ENCODE measurements at places on chromosomes 7 and 10. TPM values are rescaled to one million over a fixed set of nuclear protein-coding genes. Genes with fewer than 3 reads are reported as not detected.

Gene ASZ1
- total RNA-seq: not detected

GRCh38 chr7:50739744-50740435, 42.8 kb downstream of the GRB10 start:
- DNase-seq: no peak

DNA sequence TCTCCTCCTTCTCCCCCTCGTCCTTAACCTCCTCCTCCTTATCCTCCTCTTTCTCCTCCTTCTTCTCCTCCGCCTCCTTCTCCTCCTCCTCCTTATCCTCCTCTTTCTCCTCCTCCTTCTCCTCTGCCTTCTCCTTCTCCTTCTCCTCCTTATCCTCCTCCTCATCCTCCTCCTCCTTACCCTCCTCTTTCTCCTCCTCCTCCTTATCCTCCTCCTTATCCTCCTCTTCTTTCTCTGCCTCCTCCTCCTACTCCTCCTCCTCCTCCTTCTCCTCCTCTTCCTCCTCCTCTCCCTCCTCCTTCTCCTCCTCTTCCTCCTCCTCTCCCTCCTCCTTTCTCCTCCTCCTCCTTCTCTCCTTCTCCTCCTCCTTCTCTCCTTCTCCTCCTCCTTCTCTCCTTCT, 14.5 kb downstream of the PLXNA4 start:
- no peak for DNase-seq

DNA sequence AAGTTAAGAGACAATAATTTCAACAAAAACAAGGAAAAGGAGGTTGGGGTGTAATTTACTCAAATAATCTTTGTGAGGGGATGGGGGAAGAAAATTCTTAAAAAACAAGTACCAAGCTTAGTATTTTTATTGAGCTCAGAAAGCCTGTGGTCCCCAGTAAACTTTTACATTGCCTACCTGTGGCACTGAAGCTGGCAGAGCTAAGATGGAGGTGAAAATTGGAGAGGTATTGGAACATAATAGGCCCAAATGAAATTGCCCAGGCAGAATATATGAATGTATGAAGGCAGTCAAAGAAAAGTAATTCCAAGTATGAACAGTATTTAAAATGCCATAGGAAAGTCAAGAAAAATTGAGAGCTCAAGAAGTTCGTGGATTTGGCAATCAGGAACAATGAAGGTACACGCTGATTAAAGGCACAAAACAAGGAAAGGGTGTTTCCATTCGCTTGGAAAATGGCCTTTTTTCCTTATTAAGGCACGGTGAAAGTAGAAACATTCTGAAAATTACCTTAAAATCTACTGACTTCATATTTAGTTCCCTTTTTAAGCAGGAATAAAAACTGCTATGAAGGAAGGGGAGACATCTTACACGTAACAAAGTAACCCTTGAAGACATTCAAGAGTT, 3.4 kb upstream of the KMT2E start:
- DNase-seq: no peak

DNA sequence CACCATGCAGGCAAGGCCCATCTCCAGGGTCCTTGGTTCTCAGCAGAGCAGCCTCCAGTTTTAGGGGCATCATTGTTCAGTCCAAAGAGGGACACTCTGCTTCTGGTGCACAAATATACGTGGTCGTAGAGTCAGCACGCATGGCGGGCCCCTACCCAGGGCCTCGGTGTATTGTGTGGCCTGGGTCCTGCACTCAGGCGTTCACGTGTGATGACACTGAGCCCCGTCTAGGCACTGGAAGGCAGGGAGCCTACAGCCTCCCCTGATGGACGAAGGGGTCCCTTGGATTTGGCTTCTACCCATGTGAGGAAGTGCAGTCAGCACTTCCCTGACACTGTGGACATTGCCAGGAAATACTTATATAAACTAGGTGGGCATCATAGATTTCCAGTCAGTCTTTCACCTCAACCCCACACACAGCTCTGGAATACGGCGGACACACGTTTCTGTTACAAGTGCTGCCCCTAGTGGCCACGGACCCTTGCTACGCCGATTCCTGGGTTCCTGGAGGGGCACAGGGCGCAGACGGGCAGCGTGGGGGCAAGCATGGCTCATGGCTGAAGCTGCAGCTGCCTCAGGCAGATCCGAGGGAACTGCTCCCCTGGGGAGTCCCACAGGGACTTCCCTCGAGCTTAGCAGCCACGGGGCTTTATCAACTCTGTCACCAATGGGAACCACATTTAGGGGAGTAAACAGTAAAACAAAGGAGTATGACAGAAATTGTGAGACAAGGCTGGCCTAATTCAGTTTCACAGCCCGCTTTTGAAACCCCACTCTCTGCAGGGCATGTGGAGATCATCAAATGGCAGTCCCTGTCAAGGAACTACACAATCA, 25.4 kb downstream of the AIFM2 start:
- no peak for DNase-seq

DNA sequence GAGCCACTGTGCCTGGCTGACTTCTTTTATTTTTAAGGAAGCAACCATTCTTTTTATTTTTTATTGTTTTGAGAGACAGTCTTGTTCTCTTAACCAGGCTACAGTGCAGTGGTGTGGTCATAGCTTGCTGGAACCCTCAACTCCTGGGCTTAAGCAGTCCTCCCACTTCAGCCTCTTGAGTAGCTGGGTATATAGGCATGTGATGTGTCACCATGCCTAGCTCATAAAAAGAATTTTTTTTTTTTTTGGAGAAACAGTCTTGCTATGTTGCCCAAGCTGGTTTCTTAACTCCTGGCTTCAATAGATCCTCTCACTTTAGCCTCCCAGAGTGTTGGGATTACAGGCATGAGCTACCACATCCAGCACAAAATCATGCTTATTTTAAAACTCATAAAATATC, 5.8 kb downstream of the MCU start:
- no peak for DNase-seq

Gene SEMA3A
- 36.5 TPM for total RNA-seq

GRCh38 chr7:51592842-51593599, 276.4 kb upstream of the COBL start:
- peak; percentile 42 for DNase-seq

Gene HTR5A
- total RNA-seq: not detected

Gene POM121
- 26.2 TPM for total RNA-seq

DNA sequence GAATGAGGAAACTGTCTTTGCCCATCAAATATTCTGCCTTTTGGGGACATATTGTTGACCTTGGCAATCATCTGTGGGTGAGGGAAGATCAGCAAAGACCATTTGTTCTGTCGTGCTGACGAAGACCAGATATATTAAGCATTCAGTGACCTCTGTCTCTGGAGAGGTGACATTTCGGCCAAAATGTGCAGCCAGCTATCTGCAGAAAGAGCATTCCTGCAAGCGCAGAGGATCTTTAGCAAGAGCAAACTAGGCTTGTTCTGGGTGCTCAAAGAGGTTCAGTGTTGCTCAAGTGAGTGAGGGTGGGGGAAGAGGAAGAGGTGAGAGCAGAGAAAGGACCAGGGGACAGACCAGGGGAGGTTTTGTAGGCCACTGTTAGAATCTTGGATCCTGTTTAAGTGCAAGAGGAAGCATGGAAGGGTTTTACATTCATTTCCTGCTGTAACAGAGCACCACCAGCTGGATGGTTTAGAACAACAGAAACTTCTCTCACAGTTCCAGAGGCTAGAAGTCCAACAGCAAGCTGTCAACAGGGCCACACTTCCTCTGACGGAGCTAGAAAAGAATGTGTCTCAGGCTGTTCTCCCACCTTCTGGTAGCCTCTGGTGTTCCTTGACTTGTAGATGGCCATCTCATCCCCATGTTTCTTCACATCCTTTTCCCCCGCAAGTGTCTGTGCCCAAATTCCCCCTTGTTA, 11.2 kb downstream of the C10orf120 start:
- no peak for DNase-seq

GRCh38 chr10:36164556-36165504, 522.7 kb upstream of the FZD8 start:
- no peak for DNase-seq

DNA sequence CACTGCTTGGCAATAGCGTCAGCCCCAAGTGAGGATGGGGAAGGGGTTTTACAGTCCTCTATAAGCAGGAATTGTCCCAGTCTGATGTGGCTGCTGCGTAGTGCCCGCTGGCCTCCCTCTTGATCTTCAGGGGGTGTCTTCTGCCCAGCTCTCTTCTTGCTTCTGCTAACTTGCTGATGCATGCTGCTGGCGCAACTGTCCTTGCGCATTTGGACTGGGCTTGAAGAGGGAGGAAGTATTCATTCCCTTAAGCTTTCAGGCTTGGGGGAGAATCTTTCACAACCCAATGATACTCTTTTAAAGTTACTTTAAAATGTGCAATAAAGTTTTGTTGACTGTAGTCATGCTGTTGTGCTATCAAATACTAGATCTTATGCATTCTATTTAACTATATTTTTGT, 10.3 kb downstream of the GALNT11 start:
- DNase-seq: no peak

Gene EGR2
- 0.26 TPM for total RNA-seq

Measured in esophagus muscularis mucosa (tissue), 4 donors.